CD4-positive, alpha-beta memory T cell (primary cell): ENCODE measurements at places on chromosomes 1 and 21. TPM values are rescaled to one million over a fixed set of nuclear protein-coding genes. Genes with fewer than 3 reads are reported as not detected.

ATG4C gene
- total RNA-seq, result 15.2 TPM

CYP2J2 gene
- total RNA-seq, result 0.28 TPM

PLEKHG5 gene
- total RNA-seq, result 11.8 TPM

RORC gene
- total RNA-seq, result 11.2 TPM

SPATA1 gene
- total RNA-seq, result 3.4 TPM

OR10J4 gene
- total RNA-seq, result not detected

OR10Z1 gene
- total RNA-seq, result not detected

PARK7 gene
- total RNA-seq, result 122 TPM

MAB21L3 gene
- total RNA-seq, result not detected

WNT2B gene
- 0.70 TPM for total RNA-seq

DTL gene
- 0.06 TPM for total RNA-seq

AMY1A gene
- total RNA-seq, result not detected

SYNC gene
- not detected for total RNA-seq

CHI3L2 gene
- 1.7 TPM for total RNA-seq

LYPD8 gene
- not detected for total RNA-seq

TFF2 gene
- not detected for total RNA-seq

CACNA1E gene
- total RNA-seq, result not detected

CDC7 gene
- total RNA-seq, result 6.0 TPM

BRDT gene
- 0.44 TPM for total RNA-seq

SUSD4 gene
- total RNA-seq, result 3.0 TPM

OR6N1 gene
- total RNA-seq, result not detected

CXADR gene
- 1.4 TPM for total RNA-seq

FCRL3 gene
- total RNA-seq, result 4.5 TPM
